NCI-H82 (cell line): ENCODE measurements at places on chromosomes 7 and 10.

- DNase-seq: peak; percentile 35
Measured at GRCh38 chr10:119007211-119007574, 22.3 kb upstream of the NANOS1 start.

- DNase-seq: no peak
Measured at GRCh38 chr7:50577569-50577968, 12.4 kb upstream of the DDC start.

DNA sequence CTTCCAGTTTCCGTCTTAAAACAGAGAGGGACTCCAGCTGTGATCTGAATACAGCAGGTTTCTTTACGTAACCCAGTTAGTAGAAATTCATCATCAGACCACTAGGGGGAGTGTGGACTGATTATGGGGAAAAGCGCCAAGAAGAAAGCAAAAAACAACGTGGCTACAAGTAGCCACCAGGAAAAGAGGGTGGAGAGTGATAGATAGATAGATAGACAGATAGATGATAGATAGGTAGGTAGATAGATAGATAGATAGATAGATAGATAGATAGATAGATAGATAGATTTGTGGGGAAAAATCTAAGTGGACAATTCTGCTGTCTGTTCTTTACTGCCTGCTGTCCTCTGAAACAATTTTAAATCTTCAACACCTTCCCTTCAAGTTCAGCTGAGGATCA lies 12.7 kb upstream of the AKR1B10 start:
- peak; percentile 95 for DNase-seq

DNA sequence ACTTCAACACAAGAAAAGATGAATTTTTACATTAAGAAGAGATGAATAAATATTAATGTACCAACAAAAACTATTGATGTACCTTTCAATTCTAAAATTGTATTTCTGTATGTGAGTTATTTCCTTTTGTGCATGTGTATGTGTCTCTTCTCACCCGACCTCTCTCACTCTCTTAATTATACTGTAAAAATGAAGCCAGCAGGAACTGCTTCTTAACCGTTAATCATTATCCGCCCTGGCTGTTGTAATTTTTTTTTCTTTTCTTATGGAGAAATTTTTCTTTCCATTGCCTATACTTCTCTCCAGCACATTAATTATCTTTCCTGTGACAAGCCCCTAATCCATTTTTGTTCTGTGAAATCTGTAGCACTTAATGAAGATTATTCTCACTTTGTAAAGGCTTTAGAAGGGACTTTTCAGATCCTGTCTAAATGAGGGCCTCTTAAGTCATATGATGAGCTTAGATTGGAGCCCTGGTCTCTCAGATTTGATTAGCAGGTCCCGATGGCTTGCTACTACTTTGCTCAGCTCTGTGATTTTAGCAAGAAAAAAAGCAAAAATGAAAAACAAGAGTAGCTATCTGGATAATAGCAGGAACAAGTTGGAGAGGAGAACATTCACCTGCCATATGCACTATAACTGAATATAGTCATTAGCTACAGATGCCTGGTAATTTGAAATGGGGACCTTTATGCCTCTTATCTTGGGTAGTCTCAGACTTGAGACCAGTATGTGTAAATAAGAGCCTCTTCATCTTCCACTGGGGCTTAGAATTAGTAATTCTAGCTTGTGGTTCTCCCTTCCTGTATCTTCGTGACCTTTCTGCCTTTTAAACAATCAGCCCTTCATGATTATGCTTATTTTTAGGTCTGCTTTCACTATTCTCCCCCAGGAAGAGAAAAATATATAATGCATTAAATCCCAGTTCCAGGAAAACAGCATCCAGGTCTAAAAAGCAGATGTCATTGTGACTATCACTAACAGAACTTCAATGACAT lies 80.0 kb upstream of the COL1A2 start:
- peak; percentile 92 for DNase-seq

- no peak for DNase-seq
Measured at GRCh38 chr7:128922496-128923410, 12.2 kb upstream of the KCP start.

DNA sequence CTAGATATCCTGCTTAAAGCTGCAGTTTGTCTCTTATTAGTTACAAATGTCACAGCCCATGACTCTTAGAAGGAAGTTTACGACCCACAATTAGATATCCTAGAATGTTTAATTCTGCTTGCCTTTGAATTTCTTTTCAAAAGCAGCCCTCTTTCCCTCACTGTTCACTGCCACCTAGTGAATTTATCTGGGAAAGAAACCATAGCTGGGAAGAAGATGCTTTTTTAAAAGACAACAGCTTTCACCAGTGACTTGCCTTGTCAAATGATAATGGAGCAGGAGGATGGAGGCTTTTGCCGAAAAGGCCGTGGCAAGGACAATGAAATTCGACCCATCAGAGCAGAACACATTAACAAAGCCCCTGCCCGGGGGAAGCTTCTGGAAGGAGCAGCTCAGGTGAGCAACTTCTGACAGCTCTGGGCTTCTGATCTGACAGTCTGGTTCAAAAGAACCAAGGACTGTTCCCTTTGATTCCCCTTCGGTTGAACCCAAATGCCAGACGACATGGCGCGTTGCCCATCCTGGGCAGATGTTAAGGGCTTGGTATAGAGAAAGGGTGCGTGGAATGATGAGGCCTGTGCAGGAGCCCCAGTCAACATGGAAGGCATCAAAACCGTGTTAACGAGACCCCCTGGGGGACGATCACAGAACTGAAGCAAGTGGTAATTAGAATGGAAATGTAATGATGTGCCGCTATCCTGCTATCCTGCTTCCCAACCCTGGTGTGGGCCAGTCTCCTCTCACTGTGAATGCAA lies 236.8 kb downstream of the FRMD4A start:
- DNase-seq: peak; percentile 14

GRCh38 chr7:117375380-117375779 lies 51.9 kb downstream of the ASZ1 start:
- DNase-seq: no peak
